Left cardiac atrium (tissue), 4 donors: ENCODE measurements at places on chromosomes 1 and 21.

DNA sequence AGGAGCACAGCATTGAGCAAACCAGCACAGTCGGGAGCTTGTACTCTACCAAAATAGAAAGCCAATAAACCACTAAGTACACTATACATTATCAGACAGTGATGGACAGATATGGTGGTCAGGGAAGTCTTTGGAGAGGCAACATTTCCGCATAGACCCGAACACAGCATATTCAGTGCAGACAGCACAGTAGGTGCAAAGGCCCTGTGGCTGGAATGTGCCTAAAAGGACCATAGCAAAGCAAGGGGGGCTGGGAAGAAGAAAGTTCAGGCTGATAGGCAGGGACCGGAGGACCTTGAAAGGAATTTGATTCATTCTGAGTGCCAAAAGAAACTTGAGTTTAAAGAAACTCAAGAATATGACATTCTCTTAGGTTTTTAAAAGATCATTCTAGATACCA lies 92.0 kb upstream of the GALNT2 start:
- DNase-seq, result no peak

- DNase-seq, result no peak
Observed at GRCh38 chr1:163047951-163048659, 21.1 kb upstream of the RGS4 start.

DNA sequence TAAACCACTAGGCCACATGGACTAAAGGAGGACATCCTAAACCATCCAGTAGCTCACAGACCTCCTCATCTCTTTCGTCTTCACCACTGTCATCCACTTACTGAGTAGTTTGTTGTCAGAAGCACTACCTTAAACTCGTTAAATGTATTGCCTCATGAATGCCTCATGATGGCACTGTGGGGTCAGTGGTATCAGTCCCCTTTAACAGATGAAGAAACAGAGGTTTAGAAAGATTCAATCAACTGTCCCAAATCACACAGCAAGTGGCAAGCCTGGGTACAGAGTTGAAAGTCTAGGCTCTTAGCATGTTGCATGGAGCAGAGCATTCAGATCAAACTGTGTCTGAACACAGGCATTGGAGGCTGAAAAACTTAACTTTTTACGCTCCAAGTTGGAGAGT lies 183.6 kb upstream of the KIAA0040 start:
- DNase-seq, result no peak

- peak; percentile 50 for DNase-seq
Observed at GRCh38 chr1:213724640-213725536, 262.9 kb upstream of the PROX1 start.

- DNase-seq, result no peak
Observed at GRCh38 chr1:6426972-6427350, 2.4 kb downstream of the ESPN start.
